ENCODE measurements at places on chromosomes 5 and 9.

GRCh38 chr5:178196986-178197385 lies 7.3 kb upstream of the HNRNPAB start:
- no peak for DNase-seq

DNA sequence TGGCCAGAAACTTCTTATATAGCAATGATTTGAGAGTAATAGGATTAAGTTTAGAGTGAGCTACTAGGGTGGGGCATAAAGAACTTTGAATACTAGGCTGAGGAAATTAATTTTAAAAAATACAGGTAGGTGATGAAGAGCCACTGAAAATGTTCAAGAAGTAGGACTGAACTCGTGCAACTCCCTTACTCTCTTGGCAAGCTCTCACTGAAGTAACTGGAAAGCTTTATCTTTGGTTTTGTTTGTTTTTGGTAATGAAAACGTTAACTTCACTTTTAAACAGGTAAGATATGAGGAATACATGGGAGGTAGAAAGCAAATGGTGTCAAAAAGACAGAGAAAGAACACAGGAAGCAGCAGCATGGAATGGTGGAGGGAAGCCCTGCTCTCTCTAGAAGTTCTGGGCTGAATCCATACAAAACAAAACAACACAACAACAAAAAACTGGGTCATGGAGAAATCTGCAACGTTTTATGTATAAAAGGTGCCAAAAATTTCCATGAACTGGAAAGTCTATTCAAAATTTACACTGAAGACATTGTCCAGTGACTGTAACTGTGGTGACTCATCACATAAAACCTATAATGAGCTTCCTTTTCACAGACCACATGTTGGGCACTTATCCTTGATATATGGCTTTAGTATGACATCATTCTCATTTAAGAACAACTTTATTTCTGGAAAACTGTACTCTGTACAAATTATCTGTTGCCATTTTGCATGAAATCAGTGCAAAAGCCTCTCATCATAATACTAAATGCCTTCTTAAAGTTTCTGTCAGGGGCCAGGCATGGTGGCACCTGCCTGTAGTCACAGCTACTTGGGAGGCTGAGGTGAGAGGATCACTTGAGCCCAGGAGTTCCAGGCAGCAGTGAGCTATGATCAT lies 91.2 kb upstream of the CHD1 start:
- DNase-seq: no peak

DNA sequence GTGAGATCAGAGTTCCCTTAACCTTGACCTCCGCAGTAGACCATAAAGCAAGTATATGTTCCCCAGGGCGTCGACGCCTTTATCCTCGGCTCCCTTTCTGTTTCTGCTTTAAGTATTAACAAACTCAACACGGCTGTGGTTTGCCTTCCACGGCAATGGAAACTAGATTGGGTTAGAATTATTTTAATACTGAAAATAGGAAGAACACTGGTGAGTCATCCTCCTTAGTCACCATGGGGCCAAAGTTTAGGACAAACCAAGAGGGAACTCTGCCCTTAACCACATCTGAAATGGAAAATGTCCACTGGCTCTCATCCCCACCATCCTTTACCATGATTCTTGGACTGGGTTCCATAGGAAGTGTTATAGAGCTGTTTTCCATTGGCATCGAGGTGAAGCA lies 386.1 kb downstream of the ACTL7B start:
- DNase-seq: no peak

DNA sequence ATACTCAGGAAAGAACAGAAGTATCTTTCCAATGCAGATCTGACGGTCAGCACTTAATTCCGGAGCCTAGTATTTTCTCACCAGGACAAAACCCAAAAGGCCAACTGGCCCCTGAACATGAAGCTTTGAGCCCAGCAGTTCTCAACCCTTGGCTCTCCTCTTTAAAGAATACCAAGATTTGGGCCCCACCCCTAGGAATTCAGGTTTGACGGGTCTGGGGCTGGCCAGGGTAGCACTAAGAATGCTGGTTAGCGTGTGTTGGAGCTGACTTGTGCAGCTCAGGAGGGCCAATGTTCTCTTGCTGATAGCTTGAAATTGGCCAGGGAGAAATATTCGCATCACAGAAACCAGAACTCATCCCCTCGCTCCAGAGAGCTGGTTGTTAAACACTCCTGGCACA lies 88.3 kb upstream of the PTCH1 start:
- no peak for DNase-seq

- no peak for DNase-seq
Measured at GRCh38 chr9:81266674-81267073, 422.7 kb downstream of the TLE1 start.

DNA sequence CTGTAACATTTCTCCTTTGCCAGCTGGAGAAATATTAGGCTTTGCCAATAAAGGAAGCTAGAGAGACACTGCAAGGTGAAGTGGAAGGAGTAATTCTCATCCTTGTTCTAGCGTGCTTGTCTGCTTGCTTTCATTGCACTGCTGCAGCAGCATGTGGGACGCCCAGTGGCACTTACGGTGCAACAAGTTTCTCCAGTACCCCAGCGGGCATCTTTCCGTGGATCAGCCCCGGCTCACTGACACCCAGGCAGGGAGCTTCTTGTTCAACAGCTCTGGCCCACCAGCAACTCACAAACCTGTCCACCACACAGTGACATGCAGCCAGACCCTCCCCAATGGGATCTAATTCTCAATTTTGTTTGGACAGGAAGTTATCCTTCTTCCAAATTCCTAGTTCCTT lies 233.2 kb downstream of the GLIS3 start:
- no peak for DNase-seq

DNA sequence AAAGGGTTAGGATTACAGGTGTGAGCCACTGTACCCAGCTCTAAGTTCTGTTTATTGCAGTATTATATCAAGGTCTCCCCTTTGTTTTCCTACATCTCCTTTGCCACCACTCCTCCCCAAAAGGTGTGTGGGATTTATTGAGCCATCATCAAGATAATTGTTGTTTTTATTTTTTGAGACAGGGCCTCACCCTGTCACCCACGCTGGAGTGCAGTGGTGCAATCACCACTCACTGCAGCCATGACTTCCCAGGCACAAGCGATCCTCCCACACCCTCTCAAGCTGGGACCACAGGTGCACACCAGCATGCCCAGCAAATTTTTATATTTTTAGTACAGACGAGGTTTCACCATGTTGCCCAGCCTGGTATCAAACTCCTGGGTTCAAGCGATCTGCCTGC lies 24.6 kb downstream of the SLC31A1 start:
- no peak for DNase-seq

DNA sequence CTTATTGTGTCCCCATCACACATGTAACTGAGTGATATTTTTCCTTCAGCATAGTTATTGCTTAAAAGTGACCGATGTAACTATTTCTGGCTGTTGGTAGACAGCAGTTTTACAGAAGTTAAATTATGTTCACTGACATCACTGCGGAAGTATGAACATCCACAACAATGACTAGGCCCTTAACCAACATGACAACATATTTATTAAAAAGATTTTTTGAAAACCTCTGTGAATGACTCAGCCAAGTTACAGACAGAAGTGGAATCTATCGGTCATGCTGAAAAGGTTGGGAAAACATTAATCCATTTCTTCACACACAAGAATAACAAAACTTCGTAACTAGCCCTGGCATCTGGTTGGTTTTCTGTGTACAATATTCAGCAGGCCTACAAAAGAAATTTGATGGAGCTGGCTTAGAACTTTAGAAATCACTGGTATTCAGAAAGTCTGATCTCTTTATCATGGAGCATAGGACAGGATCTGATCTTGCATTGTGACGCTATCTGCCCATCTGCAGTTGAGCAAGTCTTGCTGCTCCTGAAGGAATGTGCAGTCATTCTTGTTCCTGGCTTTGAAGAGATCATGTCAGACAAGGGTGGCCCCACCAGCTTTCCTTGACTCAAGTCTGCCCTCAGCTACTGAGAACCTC lies 6.5 kb downstream of the GLIS3 start:
- no peak for DNase-seq

DNA sequence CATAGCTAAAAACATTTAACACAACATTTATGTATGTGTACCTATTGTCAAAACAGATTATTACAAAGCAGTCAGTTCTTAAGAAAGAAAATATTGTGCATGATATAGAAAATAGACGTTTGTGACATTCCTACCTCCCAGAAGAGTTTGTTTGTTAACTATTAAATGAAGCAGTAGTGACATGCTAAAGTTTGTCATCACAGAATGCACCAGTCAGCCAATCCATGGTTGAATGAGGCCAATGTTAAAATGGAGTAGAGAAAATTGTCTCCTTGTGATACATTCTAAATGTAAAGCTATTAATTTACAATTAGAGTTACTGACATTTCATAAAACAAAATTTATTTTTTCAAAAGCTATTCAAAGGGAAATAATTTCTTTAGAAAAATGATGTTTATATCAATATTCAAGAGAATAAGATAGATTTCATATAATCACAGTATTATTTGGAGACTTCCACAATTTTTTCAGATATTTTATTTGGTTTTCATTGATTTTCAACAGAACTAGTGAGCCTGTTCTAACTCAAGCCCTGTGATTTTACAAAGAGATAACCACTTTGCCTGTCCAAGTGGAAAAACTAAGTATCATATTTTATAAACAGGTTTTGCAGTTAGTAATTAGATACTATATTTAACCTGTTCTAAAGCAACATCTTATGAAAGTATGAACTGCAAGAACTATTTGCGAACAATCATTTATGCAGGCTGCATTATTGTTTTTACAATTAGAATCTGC lies 176.8 kb downstream of the ISL1 start:
- DNase-seq: no peak

DNA sequence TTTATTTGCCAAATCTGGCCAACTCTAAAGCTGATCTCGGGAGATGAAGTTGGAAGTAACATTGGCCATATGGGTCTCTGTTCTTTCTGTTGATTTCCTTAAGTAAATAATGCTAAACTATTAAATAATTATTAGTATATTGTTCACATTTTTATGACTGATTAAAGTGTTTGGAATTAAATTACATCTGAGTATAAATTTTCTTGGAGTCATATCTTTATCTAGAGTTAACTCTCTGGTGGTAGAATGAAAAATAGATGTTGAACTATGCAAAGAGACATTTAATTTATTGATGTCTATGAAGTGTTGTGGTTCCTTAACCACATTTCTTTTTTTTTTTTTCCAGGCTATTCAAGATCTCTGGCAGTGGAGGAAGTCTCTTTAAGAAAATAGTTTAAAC lies 9.3 kb upstream of the FGF18 start:
- no peak for DNase-seq

DNA sequence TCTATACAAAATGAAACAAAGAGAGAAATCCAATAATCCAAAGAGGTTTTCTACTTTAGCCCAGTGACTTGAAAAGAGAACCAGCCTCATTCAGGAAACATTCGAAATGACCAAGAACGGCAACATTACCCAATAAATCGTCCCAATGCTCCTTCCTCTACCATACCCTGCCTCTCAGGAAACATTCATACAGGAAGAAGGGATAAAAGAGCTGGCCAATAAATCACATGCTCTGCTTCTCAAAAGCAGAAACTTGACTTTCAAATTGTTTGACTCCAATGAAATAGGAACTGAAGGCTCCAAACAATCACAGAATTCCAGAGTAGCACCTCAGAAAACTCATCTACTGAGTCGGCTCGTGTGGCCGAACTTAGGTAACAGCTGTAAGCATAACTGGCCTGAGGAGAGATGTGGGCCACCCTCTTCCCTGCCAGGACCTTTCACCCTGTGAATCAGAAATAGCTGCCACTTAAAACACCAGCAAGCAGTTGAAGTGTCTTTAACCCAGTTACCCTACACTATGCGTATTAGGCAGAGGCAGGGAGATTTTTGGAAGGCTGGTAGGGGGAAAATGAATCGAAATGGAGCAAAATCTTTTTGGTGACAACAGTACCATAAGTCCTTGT lies 14.6 kb downstream of the ARL15 start:
- DNase-seq: no peak

- no peak for DNase-seq
Measured at GRCh38 chr9:18632632-18633403, 158.9 kb downstream of the ADAMTSL1 start.

DNA sequence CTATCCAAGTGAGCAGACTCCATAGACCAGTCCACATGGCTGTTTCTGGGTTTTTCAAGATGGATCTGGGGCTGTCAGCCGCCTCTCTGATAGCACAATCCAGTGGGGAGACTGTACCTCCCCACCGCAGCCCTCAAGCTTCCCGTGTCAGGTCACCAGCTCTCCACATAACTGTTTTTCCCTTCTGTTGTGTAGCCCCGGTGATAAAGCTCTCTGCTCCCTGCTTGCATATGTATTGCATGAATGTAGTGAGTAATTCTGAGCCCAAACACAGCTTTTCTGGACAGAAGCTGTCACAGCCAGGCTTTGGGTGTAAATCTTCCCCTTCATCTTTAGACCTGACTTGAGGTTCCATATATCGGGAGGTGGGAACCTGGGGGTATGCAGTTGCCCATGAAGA lies 23.1 kb upstream of the CFAP157 start:
- DNase-seq: no peak

- DNase-seq: no peak
Measured at GRCh38 chr5:148620696-148621095, 33.6 kb downstream of the HTR4 start.

GRCh38 chr5:87298692-87299362 lies 31.1 kb downstream of the RASA1 start:
- no peak for DNase-seq

DNA sequence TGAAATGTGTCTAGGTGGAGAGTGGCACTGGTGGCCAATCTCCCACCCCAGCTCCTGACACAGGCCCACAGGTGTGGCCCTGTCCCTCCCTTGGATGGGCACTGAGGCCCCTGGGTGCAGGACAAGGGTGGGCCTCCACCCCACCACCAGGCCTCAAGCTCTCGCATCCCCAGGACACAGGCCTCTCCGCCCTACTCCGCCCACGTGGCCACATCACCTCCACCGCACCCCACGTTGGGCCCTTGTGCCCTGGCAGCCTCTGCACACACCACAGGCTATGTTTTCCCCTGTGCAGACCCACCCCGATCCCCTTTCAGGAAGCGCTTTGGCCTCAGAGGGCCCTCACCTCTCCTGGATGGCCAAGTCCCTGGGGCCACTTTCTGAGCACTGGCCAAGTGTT lies 54.7 kb downstream of the SECISBP2 start:
- no peak for DNase-seq

DNA sequence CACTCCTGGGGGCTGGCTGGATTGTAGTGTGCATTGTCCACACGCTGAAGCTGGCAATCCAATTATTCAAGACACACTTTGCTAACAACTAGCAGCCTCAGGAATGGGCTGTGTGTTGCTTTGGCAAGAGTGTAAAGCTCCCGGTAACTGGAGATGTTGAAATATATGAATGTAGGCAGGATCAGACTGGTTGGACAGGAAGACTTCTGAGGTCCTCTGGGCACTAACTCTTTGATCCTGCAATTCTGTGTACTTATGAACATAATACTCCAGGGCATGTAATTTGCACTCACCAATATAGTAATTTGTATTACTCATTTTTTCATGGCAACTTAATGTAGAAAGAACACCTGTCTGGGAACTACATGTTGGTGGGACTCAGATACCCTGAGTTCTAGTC lies 106.7 kb upstream of the SLC28A3 start:
- no peak for DNase-seq

Data from right renal pelvis (tissue), 4 donors.